ENCODE measurements at places on chromosomes 12 and 14. TPM values are rescaled to one million over a fixed set of nuclear protein-coding genes. Genes with fewer than 3 reads are reported as not detected.

- no peak for DNase-seq
These were observed 3.6 kb downstream of the PAPLN start for GRCh38 chr14:73240816-73241480.

GRCh38 chr12:90690120-90690519 is 264.9 kb downstream of the CCER1 start:
- no peak for DNase-seq

- no peak for DNase-seq
These were observed 10.5 kb downstream of the AKT1 start for GRCh38 chr14:104784846-104785707.

DNA sequence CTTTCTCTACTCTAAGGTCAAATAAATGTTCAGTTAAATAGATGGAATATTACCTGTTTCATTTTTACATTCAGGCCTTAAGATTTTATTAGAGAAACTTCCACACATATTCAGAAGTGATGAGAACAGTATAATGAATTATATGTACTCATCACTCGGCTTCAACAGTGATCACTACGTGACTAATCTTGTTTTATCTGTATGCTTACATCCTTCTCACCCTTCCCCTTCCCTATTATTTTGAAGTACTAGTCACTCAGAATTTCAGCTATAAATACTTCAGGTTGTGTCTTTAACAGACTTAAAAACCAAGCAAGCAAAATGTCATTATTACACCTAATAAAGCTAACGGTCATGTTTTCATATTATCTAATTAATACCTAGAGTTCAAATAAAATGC is 34.9 kb downstream of the ETV6 start:
- no peak for DNase-seq

DNA sequence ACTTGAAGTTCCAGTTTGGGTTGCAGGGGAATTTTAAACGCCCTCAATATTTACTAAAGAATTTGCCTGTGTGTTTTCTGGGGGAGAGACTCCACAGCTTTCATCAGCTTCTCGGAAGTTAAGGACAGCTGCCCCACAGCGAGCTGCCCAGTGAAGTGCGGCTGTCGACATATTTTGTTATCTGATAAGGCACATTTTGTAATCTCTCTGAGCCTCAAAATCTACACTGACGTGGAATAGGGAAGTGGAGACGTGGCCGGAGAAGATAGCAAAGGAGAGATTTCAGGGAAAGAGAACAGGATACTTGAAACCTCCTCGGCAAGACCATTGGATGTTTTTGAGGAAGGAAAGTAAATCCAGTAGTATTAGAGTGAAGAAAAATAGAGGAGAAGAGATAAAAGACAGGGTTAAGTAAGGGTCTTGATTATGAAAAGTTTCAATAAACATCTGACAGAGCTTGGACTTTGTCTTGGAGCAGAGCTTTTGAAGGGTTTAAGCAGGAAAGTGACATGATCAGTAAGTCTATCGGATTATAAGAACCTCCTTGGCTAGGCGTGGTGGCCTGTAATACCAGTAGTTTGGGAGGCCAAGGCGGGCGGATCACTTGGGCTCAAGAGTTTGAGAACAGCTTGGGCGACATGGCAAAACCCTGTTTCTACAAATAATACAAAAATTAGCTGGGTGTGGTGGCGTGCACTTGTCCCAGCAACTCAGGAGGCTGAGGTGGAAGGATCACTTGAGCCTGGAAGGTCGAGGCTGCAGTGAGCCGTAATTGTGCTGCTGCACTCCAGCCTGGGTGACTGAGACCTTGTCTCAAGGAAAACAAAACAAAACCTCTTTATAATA is 1.1 kb downstream of the POLR3B start:
- DNase-seq: no peak

DNA sequence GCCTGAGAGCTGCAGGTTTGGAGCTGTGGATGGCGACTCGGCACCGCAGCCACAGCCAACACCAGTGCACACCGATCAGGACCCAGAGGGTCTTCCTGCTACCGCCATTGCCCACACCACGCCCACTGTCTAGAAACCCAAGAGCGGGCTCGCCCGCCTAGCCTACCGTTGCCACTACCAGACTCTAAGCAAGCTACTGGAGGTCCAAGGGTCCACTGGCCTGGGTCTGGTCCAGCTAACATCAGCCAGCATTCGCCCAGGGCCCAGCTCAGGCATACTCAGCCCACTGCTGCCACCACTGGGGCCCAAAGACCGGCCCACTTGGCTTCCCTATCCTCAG is 30.5 kb upstream of the MON2 start:
- DNase-seq: no peak

GRCh38 chr12:114817571-114818425 is 133.8 kb upstream of the TBX3 start:
- no peak for DNase-seq

DNA sequence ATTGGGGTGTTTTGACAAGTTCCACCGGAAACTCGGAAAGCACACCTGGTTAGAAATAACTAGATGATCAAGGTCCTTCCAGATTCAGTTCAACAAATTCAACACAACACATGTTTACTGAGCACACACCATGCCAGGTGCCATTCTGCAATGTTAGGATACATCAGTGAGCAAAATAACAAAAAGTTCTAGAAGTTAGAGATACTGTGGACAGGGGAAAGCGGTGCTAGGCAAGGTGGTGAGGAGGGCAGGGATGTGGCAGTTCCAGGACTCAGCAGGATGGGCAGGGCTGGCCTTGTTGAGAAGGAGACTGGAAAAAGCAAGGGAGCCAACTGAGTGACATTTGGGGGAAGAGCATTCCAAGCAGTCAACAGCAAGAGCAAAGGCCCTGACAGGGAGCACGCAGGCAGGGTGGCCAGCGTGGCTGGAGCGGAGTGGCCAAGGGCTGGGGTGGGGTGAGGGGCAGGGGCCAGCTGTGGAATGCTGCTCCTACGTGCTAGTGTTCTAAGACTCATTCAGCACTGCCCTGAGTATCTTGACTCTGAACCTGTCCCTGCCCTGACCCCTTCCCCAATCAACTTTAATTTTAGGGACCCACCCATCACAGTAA is 19.4 kb upstream of the FAIM2 start:
- no peak for DNase-seq

DNA sequence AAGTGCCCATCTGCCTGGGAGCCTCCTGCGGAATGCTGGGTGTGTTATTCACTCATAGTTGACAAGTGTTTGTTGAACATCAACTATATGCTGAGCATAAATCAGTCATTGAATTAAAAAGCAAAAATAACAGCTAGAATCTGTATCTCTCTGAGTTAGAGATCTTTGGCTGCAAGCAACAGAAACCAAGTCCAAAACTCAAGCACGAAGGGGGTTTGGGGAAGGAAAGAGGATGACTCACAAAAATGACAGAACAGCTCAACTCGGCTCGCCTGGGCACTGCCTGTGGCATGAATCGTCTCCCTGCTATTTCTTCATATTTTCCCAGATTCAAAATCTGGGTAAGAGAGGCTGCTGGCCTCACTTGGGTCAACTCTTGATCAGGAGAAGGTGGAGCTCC is 72.6 kb upstream of the NCOR2 start:
- DNase-seq: no peak

GRCh38 chr14:23219075-23219474 is 18.7 kb upstream of the RNF212B start:
- DNase-seq: no peak

DNA sequence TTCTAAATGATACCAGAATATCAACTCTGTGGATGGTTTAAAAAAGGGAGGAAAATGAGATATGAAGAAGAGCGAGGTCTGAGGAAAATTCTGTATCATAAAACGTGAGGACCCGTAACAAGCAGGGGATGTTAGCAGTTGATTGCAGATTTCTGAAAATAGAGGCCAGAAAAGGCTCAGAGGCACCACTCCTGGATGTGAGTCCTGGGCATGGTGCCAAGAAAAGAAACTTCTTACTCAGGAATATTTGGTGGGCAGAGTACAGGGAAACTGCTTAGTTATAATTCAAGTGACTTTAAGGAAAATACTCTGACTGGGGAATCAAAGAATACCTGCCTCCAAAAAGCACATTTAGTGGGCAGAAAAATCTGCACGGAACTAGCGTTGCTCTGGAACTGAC is 85.5 kb downstream of the PRICKLE1 start:
- no peak for DNase-seq

- DNase-seq: no peak
These were observed 84.5 kb downstream of the CHGA start for GRCh38 chr14:93007225-93007997.

DNA sequence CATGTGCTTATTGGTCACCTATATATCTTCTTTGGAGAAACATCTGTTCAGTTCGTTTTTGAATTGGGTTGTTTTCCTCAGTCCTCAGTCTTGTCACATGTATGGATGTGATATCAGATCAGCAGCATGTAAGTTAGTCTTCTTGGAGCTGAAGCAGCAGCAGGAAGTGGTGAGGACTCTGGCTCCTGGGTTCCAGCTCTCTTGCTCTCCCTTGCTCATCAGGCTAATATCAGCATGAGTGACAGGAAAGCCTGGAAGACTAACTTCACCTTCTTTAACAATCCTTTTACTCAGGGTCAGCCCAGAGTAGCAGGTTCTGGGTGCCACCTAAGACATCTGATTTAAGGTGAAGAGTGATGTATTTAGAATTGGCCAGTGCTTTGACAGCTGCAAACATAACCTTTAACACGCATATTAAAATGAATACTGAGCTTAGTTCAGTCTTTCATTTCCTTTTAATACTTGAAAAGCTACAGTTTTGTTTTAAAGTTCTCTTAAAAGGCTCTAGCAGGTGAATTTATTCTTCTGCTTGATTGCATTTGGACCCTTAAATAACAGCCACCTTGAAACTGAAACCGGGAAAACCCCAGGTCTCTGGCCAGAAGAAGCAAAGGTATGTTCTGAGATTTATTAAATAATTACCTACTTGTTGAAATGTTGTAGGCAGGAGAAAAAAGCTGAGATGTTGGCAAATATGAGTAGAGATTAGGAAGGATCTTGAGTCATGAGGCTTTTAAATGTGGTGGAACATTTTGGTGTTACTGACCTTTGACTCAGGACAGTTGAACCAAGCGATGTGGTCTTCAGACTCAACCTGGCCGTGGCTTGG is 54.3 kb downstream of the DRAM1 start:
- no peak for DNase-seq

DNA sequence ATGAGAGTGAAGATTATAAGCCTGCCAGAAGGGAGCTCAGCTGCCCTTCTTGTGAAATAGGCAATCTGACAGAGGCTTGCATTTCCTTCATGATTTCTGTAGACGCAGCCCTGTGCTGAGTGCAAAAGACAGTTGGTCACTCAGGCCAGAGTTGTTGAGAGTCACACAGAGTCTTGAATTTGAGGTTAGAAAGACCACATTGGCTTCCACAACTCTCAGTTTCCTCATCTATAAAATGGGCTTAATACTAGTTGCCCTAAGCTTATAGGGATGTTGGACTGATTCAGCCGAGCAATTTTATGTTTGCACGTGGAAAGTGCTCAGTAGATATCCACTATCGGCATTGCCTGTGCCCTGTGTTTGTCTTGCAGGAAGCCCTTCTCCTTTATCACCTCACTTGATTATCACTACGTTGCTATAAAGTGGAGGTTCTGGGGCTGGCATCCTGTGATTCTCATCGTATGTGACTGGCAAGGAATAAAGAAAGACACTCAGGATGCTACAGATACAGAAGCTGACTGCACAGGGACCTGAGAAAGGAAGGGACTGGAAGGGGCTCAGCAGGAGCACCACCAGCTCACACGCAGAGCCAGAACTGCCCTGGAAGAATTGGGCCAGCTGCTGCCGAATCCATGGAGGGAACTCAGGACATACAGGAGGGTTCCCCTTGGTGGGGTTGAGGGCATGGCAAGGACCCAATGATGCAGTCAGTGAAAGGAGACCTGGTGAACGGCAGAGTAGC is 19.8 kb upstream of the SERPINA4 start:
- no peak for DNase-seq

GRCh38 chr12:42924482-42924881 is 334.9 kb upstream of the PRICKLE1 start:
- DNase-seq: no peak

DNA sequence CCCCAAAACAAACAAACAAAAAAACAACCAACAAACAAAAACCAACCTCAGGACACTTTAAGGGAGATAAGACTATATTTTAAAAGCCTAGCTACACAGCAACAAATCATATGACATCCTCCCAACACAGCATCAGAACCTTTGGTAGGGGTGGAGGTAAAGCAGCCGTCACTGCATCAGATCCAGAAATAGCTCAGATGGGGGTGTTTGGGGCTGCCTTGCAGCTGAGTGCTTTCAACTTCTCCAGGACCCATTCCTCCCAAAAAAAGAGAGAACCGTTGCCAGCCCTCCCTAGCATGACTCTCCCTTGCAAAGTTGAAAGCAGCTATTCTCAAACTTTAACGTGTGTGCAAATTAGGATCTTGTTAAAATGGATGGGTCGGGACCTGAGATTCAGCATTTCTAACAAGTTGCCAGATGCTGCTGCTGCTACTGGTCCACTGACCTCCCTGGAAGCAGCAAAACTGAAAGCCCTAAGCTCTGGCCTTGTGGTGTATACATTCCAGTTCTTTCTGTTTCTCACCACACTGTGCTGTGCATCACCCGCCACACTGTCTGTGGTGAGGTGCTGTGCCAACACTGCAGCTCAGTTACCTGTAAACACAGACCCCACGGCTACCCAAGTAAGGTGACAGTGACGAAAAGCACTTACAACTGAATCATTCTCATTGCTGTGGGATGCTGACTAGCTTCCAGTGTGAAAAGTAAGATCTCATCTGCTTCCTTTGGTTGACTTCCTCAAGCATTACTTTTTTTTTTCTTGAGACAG is 54.0 kb downstream of the SLC38A1 start:
- DNase-seq: peak; percentile 94

- DNase-seq: no peak
These were observed 483.7 kb downstream of the MDGA2 start for GRCh38 chr14:47191700-47192099.

- DNase-seq: no peak
These were observed 39.1 kb upstream of the CCDC63 start for GRCh38 chr12:110807640-110808039.

DNA sequence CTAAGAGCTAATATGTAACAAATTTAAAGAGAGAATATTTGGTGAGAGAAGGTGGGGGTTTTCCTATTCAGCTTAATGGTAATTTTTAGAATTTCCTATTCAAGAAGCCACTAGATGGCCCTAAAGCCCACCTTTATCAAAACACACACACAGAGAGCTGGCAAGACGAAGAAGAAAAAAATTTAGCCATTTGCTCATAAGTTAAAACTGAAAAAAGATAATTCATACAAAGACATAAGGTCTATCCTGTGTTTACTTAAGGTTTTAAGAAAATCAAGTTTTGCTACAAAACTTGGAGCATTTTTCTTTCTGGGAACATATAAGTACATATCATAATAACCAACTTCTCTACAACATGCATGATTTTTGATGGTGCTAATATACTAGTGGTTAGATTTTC is 46.8 kb upstream of the PCED1B start:
- peak; percentile 12 for DNase-seq

DNA sequence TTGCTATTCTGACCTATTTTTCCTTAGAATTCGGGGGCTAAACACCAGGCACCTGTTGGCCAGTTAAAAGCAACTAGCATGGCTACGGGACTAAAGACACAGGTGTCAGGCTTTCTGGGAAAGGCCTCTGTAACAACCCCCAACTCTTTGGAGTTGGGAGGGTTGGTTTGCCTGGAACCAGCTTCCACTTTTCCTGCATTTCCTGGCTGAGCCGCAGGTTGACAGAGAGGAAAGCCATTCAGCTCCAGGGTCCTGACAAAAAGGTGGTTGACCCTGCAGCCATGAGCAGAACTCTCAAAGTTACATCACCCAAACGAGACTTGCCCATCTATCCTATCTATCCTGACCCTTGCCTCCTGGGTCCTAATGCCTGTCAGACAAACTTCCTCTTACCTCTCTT is 375.4 kb upstream of the SFSWAP start:
- no peak for DNase-seq

- no peak for DNase-seq
These were observed 395.7 kb upstream of the NOVA1 start for GRCh38 chr14:26993556-26993955.

CCDC63 gene
- not detected for total RNA-seq

CLEC9A gene
- total RNA-seq: not detected

PRB3 gene
- total RNA-seq: not detected

COX8C gene
- total RNA-seq: not detected
